A549 treated with DMSO at 1 μM for 4 hours (cell line): ENCODE measurements at places on chromosomes 3 and 15. TPM values are rescaled to one million over a fixed set of nuclear protein-coding genes. Genes with fewer than 3 reads are reported as not detected.

The ELL3 gene
- total RNA-seq, result 0.77 to 1.8 TPM (median 1.6 TPM) in 5 replicates

The ABHD14A gene
- 9.4 to 15.7 TPM (median 14.2 TPM) in 5 replicates for total RNA-seq

The CCDC54 gene
- not detected in 5 replicates for total RNA-seq

The SCN11A gene
- 0.01 TPM in 1 of 5 replicates, not detected in the others for total RNA-seq

The ARPIN gene
- total RNA-seq, result 10.2 to 13.8 TPM (median 13.0 TPM) in 5 replicates
